Breast epithelium (tissue), 4 donors: ENCODE measurements at places on chromosomes 3 and 15. TPM values are rescaled to one million over a fixed set of nuclear protein-coding genes. Genes with fewer than 3 reads are reported as not detected.

ESYT3 gene
- total RNA-seq, result 0.32 TPM

AADAC gene
- total RNA-seq, result not detected

DNA sequence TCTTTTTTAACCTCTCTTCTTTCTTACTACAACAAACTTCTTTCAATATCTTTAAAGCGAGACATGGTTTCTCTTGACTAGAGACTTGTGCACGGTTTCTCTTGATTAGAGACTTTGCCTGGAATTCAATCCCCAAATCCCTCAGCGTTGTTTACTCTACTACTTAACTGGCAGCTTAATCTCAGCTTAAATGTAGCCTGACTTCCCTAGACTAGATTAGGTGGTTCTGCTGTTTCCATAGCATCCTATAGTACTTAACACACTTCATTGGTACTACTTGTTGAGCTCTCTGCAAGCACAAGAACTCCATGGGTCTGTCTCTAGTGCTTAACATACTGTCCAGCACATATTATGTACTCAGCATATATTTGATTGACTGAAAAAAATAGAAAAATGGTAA is 168.2 kb upstream of the GPR149 start:
- DNase-seq, result no peak

GRCh38 chr15:99546441-99547100 is 19.2 kb upstream of the MEF2A start:
- DNase-seq, result no peak
